HT-29 (cell line): ENCODE measurements at places on chromosomes 16 and 17. TPM values are rescaled to one million over a fixed set of nuclear protein-coding genes. Genes with fewer than 3 reads are reported as not detected.

Gene SRCIN1
- 4.9 and 6.0 TPM in 2 replicates for total RNA-seq

DNA sequence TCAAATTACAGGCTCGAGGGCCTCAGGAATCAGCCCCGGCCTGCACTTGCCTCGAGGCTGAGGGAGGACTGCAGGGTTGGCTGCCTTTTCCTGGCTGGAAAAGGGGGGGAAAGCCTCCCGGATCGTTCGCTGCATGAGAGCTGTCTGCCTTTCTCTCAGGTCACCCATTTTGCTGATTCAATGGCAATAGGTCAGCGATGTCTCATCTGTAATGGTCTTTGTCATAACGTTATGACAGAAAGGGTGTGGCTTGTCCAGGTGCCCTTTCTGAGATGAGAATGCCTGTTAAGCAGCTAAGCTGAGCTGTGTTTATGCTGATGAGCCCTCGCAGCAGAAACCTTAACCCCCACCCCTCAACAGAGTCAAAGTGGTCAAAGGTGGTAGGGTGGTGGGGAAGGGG is 81.8 kb downstream of the AKAP1 start:
- DNase-seq: no peak

DNA sequence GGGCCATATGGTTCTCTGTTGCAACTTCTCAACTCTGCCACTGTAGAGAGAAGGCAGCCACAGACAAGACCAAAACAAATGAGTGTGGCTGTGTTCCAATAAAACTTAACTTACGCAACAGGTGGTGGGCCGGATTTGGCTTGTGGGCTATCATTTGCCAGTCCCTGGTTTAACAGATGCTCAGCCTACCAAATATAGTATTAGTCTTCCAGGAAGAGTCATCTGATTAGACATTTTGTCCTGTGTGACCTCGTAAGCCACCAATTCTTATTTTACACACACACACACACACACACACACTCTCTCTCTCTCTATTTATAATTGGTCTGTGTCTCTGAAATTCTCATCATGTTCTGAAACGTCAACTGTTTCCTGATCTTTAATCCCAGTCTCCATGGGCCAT is 245.9 kb downstream of the XYLT1 start:
- no peak for DNase-seq

- DNase-seq: no peak
Measured at GRCh38 chr17:21288571-21289017, 4.1 kb downstream of the MAP2K3 start.

- no peak for DNase-seq
Measured at GRCh38 chr17:8798176-8798845, 854 bp downstream of the MFSD6L start.

- DNase-seq: no peak
Measured at GRCh38 chr17:56114469-56114868, 38.8 kb upstream of the ANKFN1 start.

GRCh38 chr16:81310045-81310644 is 4.6 kb upstream of the GAN start:
- DNase-seq: no peak

- no peak for DNase-seq
Measured at GRCh38 chr16:88714420-88715302, 8.4 kb downstream of the CTU2 start.

GRCh38 chr17:2983255-2983654 is 80.2 kb downstream of the OR1D5 start:
- DNase-seq: no peak

DNA sequence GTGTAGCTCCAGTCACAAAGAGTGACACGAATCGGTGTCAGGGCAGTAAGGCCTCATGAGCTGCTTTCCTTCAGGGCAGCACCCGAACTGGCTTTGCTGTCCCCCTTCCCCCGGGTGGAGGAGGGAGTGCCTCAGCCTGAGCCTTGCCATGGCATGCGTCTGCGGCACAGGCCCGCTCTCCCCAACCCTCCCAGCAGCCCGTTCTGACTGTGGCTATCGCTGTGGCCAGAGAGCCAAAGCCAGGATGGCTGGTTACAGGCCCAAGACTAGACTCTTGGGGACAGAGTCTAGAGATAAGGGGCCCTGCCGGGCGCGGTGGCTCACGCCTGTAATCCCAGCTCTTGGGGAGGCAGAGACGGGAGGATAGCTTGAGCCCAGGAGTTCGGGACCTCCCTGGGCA is 25.9 kb downstream of the CLUH start:
- DNase-seq: no peak

DNA sequence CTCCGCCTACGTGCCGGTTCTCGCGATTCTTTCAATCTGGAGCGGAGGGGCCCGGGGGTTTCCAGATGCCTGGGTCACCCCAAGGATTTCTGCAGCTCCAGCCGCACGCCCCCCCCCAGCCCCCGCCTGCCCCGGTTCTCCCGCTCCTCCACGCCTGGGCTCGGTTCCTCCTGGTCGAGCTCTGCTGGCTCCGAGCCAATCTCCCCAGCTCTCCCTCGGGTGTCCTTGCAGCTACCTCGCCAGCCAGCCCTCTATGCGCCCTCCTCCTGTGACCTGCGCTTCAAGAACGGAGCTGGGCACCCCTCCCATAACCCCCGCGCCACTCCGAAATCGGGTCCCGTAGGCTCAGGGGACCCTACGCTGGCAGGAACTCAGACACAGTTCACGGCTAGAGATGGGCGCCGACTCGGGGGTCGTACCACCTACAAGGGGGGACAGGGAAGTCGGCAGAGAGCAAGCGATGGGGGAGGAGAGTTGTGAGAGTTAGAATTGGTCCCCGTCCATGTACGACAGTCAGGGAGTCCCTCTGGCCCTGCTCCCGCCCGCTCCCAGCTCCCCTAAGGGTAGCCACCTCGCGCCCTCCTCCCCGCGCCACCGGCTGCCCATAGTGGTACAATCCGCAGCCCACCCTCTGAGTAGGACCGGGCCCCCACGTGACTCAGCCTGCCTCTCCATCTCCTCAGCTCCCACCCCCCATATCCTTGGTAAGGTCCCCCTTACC is 961 bp downstream of the FGF11 start:
- DNase-seq: no peak
